ENCODE measurements at places on chromosomes 4 and X.
A peak's percentile ranks its signal among the peaks of the same experiment; 100 is the strongest.

- DNase-seq: no peak
These were observed 54.1 kb downstream of the TLR10 start for GRCh38 chr4:38728631-38729141.

DNA sequence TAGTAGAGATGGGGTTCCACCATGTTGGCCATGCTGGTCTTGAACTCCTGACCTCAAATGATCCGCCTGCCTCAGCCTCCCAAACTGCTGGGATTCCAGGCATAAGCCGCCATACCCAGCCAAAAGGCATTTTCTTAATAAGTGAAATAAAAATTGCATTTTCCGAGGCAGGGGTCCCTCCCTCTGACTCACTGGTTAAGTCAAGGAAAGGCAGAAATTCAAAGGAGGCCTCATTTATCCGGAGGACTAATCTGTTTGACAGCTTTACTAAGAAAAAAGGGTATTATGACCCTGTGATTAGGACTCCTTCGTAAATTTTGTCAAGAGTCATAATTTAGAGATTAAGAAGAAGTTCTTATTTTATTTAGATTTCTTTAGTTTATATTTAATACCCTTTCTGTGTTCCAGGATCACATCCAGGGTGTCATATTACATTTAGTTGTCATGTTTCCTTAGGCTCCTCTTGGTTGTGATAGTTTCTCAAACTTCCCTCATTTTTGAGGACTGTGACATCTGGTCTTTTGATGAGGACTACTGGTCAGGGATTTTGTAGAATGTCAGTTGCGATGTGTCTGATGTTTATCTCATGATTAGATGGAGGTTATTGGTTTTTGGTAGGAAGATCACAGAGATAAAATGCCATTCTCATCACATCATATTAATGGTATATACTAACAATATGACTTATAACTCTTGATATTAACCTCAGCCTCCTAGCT lies 753.7 kb upstream of the AMOT start:
- DNase-seq: no peak

DNA sequence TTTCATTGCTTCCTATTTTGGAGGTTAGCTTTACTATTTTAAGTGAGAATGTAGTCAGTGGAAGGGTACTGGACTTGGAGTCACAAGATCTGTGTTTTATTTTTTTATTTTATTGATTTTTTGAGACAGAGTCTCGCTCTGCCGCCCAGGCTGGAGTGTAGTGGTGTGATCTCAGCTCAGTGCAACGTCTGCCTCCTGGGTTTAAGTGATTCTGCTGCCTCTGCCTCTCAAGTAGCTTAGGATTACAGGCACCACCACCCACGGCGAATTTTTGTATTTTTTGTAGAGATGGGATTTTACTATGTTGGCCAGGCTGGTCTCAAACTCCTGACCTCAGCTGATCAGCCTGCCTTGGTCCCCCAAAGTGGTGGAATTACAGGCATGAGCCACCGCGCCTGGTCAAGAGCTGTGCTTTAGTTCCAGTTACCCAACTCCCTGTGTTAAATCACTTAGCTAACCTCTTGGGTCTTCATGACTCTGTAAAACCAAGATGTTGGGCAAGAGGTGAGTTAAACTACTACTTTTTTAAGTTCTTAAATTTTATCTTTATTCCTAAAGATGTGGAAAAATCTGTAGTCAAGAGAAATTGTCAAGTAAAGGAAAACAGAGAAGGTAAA lies 11.2 kb downstream of the USP9X start:
- DNase-seq: no peak

GRCh38 chrX:48592971-48593370 lies 4.3 kb upstream of the WDR13 start:
- DNase-seq: no peak

GRCh38 chr4:157702831-157703230 lies 470.0 kb downstream of the GASK1B start:
- DNase-seq: no peak

DNA sequence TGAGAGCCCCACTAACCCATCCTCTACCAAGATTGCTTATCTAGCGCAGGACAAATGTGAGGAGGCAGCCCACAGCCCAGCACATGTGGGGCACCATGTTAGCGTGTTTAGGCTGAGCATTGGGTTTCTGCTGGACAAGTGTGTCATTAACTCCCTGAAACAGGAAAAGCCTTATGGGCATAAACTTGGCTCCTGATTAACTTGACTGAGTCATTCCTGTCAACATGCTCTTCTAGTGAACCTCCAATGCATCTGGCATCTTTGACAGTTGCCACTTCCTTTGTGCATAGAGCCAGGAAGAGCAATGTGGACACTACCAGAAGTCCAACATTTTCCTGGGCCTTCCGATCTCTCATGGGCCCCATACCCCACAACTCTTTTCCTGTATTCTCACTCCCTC lies 2.5 kb downstream of the SPIN2A start:
- no peak for DNase-seq

DNA sequence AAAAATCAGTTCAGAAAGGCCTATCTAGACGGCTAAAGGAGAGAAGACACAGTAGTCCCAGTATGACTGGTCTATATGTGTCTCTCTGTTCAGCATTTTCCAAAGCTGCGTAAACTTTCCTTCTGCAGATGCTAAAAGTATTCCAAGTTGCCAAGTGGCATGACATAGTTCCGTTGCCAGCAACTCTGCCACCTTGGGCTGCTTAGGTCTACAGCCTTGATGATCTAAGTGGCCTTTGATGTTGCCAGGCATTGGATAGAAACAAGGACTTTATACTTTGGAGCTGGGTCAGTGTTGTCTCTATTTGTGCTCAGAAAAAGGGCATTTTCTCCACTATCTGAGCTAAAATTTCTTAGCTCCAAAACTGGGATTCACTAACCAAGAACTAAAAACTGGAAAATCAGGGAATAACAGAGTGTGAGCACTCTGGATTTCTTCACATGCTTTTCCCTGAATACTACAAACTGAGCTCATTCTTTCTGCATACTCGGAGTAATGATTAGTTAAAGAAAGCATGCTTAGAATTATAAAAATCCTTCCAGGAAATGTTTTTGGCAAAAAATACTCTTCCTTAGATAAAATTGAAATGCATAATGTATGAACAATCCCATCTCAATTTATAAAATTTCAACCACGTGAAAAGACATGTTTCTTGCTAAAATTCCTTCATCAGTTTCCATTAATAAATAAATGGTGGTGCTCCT lies 191.4 kb downstream of the ADAMTS3 start:
- no peak for DNase-seq

- peak; percentile 42 for DNase-seq
These were observed 17.1 kb upstream of the C1QTNF7 start for GRCh38 chr4:15410750-15411149.

- peak; percentile 32 for DNase-seq
These were observed 43.2 kb downstream of the SLC9A6 start for GRCh38 chrX:136028383-136028984.

- no peak for DNase-seq
These were observed 40.3 kb upstream of the MSX1 start for GRCh38 chr4:4819213-4819606.

- DNase-seq: no peak
These were observed 1100.2 kb upstream of the INTU start for GRCh38 chr4:126532527-126532926.

- DNase-seq: no peak
These were observed 113.9 kb downstream of the SNCA start for GRCh38 chr4:89723096-89723495.

- no peak for DNase-seq
These were observed 30.4 kb downstream of the CLDN22 start for GRCh38 chr4:183289688-183290087.

DNA sequence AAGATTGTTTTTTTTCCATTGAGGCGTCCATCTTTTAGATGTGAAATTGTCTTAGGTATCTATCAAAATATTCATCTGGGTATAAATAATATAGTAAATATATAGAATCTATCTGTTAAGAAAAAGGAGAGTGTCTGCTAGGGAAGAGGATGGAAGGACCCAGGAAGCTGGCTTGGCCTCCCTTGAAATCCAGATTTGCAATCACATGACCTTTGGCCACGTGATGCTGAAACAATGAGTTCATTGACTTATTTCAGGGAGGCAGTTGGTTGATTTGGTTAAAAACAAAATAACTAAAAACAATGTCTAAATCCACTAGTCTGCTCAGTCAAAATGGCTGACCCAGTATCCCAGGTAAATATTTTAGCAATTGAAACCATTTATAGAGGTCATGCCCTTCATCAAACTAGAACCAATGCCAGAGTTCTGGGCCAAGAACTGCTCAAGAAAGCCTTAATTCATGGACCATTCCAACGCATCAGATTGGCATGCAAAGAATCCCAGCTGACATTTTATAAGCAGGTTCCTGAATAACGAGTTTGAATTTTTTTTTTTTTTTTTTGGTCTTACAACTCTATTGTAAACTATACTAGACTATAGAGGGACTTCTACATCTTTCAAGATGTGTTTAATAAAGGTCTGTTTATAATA lies 172.7 kb downstream of the MID1 start:
- no peak for DNase-seq

DNA sequence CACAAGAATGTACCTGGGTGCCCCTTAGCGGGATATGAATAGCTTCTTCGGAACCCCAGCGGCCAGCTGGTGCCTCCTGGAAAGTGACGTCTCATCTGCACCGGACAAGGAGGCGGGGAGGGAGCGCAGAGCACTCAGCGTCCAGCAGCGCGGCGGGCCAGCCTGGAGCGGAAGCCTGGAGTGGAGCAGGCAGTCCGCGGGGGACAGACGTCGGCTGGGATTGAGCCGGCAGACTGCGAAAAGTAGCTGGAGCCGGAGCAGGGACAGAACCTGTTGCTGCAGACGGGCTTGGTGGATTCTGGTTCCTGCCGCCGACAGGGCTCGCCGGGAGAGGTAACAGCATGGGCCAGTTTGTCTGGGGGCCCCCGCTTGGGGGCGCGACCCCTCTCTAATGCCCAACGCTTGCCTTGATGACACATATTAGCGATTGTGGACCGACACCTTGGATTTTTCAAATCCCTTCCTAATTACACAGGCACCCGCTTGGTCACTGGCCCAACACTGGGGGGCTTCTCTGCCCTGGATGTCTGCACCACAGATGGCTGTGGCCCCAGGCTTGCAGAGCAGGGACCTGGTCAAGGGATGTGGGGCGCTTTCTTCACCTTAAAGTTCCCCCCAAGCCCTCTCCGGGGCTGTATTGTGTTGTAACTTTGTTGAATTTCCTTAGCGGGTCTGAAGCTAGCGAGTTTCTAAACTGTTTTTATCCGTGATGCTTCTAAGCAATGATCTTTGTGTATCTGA lies at the start of gene NPFFR2:
TSS of gene NPFFR2 (plus strand) at position 133 of the 741 bp plus-strand sequence. CDS start 96,592 bp downstream, outside the sequence.
- no peak for DNase-seq

DNA sequence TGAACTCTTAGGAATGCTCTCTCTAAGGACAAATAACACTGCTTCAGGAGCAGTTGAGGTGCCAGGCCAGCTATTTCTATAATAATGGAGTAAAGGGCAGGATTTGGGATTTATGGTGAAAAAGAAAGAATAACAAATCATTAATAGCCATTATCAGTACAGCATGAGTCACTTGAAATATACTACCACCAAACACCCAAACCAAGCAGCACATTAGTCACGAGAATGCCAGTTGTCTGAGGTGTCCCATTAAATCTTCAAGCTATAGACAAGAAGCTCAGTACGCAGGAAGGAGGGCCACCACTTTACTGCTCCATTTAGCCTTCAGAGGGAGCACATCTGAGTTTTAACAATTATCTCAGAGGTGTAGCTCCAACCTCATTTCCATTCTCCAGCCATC lies 106.8 kb upstream of the MAGEA10 start:
- DNase-seq: no peak

- DNase-seq: no peak
These were observed at the start of gene SLITRK4 for GRCh38 chrX:143635915-143636314. TSS of gene SLITRK4 (minus strand) at chrX:143636101. CDS start at chrX:143631108, 4,993 bp downstream.

DNA sequence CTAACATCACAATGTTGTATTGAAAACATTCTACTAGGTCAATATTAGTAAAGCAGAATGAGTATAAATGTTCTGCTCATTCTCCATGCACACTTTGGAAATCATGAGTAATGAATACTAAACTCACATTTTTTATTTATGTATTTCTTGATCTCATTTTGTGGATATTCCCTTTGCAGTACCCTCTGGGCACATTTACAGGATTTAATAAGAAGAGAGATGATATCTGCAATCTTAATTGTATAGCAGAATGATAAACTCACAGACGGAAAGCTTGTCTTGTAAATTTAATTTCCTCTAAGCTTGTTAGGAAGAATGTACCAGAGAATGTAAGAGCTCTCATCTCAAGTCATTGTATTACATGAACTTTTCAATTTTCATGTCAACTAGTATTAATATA lies 1279.7 kb downstream of the PCDH7 start:
- no peak for DNase-seq

DNA sequence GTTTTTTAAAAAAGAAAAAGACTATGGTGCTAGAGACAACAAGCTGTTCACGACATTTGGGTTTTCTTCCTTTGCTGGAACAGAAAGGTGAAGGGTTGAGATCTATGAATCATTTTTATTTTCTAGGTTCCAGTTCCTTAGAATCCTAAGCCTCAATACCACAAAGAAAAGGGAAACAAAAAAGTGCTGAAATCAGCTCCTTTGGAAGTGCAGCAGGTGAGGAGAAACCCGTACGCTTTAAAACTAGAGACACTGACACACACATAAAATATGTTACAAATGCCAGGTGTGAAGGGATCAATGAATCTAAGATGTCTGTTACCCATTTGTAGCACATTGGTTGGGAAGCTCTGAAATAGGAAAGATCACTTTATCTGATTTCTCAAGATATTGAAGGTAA lies 125.2 kb downstream of the AREG start:
- DNase-seq: no peak

GRCh38 chr4:13523591-13524503 lies 20.5 kb downstream of the NKX3-2 start:
- DNase-seq: no peak

DNA sequence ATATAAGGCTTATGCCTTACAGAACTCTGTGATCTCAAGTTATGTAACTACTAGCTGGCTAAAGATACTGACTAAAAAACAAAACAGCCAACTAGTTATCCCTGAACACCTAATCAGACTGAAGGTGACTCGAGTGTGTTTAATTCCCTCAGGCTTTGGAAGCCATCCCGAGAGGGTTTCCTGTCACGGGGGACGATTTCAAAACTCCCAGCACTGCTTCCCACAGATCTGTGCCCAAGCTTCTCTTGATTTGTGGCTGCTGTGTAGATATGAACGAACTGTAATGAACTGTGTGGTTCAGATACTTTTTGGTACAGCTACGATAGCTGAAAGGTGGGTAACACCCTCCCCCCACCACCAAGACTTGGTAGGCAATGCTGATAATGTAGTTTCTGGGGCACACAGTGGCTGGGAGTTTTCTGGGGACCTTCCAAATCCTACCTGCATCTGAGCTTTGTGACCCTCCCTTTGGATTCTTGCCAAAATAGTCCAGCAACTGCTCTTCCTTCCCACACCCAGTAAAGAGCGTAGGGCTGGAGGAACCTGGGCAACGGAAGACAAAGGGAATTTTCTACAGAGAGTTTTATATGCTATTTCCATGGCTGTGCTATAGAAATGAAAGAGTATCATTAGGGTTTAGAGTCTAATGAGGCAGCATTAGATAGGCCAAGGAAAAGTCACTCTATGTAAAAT lies 148.8 kb downstream of the MGST2 start:
- DNase-seq: no peak
